ENCODE measurements at places on chromosomes 16 and 17.

GRCh38 chr17:30230596-30231125, 4.8 kb downstream of the SLC6A4 start:
- no peak for DNase-seq

DNA sequence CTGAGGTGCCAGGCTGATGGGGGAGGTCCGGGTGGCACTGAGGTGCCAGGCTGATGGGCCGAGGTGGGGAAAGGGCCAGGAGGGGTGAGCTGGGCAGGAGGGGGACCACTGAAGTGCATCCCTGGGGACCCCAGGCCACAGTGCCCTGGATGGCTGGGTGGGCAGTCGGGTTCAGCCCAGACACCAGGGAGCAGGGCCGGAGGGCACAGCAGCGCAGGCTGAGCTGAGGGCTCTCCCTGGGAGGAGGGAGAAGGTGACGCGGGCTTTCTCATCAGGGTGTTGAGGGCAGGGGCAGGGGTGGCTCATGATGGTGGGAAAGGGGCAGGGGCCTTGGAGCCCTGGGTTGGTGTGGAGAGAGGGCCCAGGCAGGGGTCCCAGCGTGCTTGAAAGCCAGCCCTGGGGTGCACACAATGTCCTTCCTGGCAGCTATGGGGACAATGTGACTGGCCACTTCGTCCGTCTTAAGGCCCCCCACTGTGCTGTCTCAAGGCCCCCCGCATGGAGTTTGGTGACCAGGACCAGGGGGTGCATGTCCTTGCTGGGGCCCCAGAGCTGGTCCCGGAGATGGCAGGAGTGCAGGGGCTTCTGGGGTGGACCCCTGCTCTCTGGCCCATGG, 16.0 kb downstream of the CD7 start:
- no peak for DNase-seq

DNA sequence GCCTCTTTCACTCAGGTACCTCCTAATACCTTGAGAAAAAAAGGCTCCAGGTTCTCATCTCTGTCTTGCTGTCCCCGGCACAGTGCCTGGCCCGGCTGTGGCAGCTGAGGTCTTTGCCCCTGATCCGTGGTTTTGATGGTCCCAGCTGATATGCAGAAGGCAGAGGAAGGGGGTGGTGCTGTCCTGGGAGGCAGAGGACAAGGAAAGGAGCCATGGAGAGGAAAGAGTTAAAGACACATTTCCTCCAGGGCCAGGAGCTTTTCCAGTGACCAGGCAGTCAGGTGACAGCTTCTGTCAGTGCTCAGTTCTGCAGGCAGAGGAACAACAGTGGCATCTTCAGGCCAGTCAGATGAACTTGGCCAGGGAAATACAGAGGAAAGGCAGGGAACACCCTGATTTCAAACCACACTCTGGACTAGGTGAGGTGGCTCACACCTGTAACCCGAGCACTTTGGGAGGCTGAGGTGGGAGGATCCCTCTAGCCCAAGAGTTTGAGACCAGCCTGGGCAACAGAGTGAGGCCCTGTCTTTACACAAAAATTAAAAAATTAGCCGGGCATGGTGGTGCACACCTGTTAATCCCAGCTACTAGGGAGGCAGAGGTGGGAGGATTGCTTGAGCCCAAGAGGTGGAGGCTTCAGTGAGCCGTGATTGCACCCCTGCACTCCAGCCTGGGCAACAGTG, 3.3 kb upstream of the COG1 start:
- DNase-seq, result no peak

DNA sequence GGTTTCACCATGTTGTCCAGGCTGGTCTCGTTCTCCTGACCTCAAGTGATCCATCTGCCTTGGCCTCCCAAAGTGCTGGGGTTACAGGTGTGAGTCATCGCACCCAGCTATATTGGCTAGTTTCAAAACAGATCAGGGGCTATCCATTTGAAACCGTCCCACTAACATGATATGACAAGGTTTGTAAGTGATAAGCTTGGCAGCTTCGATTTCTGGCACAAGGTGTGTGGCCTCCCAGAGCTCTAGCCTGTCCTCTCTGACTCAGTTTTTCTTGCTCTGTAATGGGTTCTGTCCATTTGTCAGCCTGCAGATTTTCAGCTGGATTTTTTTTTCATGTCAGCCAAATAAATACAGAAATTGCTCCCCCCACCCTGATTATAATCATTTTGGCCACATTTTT, 31.8 kb upstream of the TENT4B start:
- no peak for DNase-seq

DNA sequence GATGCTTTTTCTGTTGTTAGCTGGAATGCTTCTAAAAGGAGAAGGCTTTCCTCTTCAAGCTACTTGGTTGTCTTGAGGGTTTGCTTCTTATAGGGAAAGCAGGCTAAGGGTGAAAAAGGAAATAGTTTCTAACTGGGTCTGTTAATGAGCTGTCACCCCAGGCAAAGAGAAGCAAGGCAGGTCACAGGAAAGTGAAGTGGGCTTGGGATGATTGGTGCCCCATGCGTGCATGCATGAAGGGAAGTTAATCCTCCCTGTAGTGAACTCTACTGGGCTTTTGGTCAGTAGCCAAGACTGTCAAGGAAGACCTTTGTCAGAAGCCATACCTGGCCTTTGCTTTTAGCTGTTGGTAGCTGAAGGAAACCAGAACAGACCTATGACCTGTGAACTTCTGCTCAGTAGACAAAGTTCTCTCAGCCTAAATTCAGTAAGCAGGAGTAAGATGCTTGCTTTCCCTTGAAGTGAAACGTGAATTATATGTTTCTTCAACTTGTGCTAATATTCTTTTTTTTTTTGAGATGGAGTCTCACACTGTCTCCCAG, 16.5 kb downstream of the TENT4B start:
- DNase-seq, result no peak

DNA sequence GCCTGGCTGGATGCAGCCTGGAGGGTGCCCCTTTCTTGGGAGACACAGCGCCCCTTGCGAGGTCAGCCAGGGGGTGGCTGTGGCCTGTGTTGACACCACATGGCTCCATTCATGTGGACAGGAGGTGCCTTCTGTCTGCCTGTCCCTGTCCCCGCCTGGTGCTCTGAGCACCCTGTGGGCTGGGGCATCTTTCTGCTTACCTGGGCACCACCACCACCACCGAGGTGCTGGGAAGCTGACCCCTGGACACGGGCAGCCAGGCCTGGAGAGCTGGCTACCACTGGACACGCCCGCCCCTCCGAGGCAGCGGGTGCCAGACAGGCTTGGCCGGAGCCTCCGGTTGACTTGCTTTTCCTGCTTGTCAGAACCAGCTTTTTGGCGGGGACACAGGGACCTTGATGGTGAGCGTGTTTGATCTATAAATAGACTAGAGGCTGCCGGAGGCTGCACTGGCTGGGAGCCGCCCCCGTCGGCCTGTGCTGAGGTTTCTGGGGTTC, 121.3 kb upstream of the GSE1 start:
- peak; percentile 83 for DNase-seq

DNA sequence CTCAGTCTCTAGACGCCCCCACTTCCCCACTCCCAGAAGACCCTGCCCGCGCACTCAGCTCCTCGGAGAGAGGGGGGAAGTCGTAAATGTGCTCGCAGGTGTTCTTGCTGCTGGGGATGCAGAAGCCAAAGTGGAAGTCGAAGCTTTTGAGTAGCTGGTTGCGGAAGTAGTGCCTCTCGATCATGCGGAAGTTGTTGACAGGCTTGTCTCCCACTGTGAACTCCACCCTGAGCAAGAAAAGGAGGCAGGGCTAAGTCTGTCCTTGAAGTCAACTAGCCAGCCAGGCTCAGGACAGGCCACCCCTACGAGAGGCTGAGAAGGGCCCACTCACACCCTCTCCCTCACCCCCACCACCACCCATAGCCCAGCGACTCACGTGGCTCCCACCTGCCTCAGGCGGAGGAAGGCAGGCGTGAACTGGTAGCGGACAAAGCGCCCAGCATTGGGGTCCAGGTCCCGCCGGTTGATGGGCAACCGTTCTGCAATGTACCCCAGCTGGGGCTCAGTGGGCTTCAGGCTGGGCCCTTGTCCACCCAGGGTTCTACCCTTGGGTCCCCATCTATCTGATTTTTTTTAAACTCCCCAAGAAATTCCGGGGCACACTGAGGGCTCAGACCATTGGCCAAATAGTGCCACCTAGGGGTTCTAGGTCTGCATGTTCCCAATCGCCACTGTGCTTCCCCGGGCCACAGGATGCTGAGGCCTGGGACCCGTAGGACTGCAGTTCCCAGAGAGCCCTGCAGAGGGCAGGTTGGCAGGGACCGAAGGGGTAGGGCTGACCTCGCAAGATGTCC, 4.6 kb downstream of the UNC119 start:
- DNase-seq, result peak; percentile 73

DNA sequence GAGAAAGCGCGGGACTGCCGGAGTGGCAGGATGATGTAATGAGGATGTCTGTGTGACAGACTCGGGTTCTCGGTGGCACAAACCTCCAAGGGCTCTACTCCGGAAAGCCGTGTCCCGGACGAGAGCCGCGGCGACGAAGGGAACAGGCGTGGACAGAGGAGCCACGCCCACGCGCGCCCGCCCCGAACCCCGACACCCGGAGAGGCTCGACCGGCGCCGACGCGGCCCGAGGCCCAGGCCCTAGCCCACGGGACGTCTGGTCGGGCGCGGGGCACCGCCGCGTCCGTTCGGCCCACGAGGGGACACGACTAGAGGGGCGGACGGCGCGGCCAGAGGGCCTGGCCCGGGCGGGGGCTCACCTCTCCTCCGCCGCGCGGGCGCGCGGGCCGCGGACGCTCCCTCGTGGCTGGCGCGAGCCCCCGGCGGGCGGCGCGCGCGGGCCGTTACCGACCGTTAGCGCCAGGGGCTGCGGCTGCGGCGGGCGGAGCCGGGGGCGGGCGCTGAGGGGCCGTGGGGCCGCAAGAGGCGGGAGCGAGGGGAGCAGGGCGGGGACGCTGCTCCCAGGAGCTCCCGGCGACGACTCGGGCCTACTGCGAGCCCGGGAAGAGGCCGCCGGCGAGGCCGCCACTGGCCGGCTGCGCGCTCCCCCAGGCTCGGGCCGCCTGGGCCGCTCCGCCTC, 2.1 kb upstream of the IRX5 start:
- peak; percentile 77 for DNase-seq

DNA sequence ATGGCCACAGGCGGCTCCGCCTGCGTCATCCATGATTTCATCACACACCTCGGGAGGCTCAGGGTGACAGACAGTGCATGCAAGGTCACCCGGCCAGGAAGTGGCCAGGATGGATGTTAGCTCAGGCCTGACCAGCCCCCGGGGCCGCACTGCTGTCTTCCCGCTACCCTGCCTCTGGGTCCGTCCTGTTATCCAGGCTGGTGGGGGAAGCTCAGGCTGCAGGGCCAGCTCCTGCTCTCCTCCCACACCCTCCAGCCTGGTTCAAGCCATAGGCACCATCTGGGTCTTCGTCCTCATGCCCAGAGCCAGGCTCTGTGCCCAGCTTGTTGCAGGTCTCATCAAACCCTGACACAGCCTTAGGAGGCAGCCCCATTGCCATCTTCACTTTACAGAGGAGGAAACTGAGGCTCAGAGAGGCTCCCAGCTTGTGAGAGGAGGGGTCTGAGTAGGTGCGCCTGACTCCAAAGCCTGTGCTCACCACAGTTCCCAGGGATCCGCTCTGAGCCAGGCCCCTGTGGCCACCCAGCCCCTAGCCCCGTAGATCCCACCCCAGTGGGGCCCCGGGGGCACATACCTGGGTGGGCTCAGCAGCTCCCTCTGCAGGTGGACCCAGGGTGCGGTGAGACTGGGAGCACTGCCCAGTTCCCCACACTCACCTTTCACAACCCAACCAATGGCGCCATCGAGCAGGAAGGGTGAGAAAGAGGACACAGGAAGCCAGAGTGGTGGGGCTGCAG, 412 bp upstream of the ADGRG3 start:
- no peak for DNase-seq

GRCh38 chr17:58391302-58391984, 25.9 kb downstream of the RNF43 start:
- DNase-seq, result no peak

DNA sequence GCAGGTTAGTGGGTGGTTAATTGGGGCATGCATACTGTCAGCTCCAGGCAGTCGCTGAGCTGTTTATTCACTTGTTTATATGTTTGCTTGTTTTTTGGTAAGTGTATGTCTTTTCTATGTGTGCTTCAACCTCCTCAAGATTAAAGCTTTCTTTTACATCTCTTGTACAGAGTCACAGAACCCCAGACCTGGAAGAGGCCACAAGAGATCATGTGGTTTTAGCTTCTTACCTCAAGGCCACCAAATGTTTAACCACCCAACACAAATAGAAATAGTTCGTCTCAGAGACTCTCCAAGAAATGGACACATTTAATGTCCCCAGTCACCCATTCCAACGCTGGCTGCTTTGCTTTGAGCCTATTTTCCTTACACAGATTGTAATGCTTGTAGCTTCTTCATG, 11.8 kb upstream of the TMEM98 start:
- no peak for DNase-seq

DNA sequence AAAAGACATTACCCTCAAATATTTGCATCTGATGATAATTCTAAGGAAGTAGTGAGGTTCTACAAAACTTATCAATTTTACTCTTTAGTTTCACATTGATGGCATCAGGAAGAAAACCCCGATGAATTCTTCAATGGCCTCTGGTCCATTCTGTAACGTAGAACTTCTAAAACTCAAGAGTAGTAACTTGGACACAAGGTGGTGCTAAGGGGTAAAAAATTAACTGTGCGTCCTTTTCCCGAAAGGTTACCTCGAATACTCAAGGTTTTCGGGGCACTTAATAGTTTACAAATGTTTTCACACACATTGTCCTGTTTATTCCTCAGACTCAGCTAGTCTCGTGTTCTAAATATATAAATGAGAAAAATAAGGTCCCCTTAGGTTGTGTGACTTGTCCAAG, 517.3 kb upstream of the ZFHX3 start:
- DNase-seq, result no peak

DNA sequence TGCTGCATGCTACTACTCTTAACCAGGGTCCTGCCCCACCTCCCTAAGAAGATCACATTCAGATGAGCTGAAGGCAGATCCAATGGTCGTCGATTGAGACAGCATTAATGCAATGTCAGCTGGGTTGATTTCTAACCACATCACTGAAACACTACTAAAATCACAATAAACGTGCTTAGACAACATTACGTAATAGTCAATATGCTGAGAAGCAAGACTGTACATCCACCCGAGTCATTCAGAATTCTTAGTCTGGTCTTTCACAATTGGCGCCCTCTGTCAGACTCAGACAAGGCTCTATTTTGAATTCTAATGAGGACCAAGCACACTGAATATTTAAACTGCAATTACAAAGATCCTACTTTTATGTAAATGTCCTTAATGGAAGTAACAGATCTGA, 205.2 kb downstream of the STX8 start:
- no peak for DNase-seq

GRCh38 chr16:3846595-3847091, 33.9 kb downstream of the CREBBP start:
- no peak for DNase-seq
